Umbilical cord (tissue), 2 donors: ENCODE measurements at places on chromosomes 1 and 21. TPM values are rescaled to one million over a fixed set of nuclear protein-coding genes. Genes with fewer than 3 reads are reported as not detected.

Gene GCSAML
- 0.48 TPM for total RNA-seq

Gene ADORA1
- total RNA-seq: 5.8 TPM

Gene OR2M2
- 4.8 TPM for total RNA-seq

Gene BEND5
- 6.3 TPM for total RNA-seq

Gene OR2L2
- total RNA-seq: 8.9 TPM
